ENCODE measurements at places on chromosomes 4 and X.

DNA sequence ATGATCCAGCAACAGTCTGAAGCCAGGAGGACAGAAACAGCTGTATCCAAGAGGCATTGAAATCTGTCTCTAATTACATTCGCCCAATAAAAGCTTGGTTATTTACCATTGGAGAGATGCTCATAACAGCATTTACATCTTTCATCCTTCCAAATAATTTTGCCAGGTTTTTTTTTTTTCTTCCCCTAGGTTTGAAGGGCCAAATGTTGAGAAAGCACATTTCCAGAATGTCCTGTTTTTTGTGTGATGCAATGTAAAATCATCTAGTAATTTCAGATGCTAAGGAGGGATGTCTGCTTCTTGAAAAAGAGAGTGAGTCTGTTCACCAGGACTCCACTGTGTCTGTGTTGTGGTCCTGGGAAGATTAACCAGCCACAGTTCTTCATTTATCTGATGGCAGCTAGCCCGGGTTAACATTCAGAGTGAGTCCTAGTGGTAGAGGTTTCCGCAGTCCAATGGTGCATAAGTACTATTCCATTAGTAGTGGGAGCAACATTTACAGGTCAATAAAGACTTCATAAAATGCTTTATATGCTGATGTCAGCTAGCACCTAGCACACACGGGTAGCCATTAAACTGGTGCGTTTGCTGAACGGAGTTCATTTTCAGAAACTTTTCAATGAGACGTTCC is 406.8 kb downstream of the STIM2 start:
- no peak for DNase-seq

GRCh38 chr4:137226900-137227299 is 305.4 kb downstream of the PCDH18 start:
- no peak for DNase-seq

DNA sequence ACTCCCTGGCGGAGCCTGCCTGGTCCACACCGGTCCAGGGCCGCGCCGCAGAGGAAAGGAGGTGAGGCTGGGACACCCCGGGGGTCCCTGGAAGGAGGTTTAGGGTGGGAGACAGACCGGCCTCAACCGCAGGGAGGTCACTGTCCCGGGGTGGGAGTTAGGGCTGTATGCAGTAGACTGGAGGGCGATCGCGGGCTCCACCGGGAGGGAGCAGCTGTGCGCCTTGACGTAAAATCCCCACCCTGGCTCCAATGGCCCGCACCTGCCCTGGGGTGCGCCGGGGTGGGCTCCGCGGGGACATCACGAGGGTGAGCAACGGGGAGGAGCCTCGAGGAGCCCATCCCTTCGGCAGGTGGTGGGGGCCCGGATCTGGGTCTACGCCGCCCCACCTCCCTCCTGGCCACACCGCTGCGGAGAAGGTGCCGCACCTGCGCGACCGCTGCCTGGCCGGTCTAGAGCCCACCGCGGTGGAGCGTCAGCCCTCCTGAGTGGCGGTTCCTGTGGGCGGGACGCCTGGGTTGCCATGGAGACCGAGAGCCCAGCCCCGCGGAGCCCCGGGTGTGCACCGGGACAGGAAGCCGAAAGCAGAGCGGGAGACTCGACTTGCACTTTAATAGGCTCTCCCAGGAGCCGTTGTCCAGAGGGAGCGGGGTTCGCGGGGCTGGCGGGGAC is 105.1 kb downstream of the ADRA2C start:
- DNase-seq: peak; percentile 21

GRCh38 chr4:112110059-112110425 is 35.2 kb upstream of the FAM241A start:
- DNase-seq: no peak

- DNase-seq: no peak
Measured at GRCh38 chr4:42570221-42570620, 86.7 kb downstream of the ATP8A1 start.

DNA sequence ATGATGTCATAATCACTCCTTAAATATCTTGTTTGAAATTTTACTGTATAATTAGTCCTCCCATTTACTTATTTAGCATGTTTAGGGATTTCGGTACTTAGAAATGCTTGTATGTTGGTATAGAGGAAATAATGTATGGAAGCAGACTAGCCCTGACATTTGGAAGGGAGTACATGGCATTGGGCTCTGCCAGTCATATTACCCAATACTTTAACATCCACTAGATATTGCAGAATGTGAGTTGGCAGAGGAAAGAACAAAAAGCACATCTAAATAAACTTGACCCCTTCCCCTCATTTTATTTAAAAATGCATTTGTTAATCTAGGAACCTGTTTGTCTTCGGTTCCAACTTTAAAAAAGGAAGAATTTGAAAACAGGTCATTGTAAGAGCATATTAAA is 77.8 kb downstream of the RS1 start:
- no peak for DNase-seq

DNA sequence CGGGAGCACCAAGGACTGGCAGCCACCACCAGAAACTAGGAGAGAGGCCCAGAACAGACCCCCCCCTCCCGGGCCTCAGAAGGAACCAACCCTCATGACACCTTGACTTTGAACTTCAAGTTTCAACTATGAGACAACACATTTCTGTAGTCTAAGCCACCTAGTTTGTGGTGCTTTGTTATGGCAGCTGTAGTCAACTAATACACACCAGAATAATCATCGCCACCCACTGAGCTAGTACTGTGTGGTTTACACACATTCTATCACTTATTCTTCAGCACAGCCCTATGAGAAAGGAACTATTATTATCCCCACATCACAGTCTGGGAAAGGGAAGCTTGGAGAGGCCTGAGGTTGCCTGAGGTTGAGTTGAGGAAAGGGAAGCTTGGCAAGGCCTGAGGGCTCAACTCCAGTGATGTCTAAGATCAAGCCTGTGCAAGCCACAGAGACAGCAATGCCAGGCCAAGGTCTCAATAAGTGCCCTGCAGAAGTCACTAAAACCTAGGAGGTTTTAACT is 126.6 kb downstream of the FHDC1 start:
- DNase-seq: no peak

GRCh38 chr4:151034829-151035228 is 19.7 kb upstream of the LRBA start:
- DNase-seq: no peak

- no peak for DNase-seq
Measured at GRCh38 chr4:8745005-8745790, 126.4 kb downstream of the HMX1 start.

DNA sequence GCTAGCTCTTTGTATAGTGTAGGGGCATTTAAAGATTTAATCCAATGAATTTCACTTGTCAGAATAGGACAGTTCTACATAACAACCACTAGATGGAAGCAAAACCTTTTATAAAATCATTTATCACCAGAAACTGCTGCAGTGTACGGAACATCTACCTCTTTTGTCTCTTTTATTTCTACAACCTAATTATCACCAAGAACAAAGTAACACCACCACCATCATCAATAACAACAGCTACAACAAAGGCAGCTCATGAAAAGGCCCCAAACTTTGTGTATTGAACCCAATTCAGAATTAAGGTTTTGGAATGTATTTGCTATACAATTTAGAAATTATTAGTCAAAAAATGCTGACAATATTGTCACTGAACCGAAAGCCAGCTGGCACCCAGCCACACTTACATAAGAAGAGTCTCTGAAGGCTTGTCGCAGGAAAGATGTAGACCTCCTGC is 260.9 kb upstream of the RPS6KA3 start:
- no peak for DNase-seq

GRCh38 chr4:98510757-98511517 is 147.5 kb downstream of the TSPAN5 start:
- DNase-seq: peak; percentile 73

DNA sequence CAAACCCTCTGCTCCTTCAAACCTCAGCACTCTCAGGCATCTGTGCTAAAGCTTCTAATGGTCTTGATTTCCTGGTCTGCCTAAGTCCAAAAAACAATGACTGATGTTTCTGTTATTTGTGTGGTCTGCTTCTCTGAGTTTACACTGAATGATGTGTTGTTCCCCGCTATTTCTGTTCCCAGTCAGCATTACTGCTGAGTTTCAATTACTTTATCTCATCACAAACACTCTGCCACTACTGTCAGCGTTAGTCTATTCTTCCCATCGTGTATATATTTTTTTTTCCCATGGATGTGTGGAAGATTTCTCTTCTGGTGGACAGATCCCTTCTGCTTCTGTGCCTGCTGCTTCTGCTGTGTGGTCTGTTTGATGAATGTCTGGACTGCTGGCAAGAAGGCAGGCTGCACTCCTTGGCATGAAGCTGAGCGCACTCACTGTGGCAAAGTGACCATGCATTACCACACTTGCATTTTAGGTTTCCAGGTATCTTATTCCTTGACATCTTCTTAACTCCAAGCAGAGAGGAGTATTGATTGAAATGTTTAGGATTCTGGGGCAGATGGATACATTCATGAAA is 106.9 kb upstream of the PAQR3 start:
- DNase-seq: no peak

DNA sequence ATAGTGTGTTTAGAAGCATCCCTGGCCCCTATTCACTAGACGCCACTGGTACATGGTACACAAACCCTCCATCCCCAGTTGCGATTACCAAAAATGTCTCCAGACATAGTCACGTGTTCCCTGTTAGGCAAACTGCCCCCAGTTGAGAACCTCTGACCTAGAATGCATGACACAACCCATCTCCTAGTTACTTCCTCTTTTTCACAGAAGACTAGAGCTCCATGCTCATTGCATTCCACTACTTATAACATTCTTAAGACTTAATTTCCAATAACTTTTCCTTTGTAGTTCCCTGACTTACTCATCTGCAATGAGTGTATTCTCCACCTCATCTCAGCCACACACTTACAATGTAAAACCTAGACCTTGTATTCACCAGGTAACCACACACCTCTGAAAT is 68.6 kb downstream of the PRSS12 start:
- no peak for DNase-seq

DNA sequence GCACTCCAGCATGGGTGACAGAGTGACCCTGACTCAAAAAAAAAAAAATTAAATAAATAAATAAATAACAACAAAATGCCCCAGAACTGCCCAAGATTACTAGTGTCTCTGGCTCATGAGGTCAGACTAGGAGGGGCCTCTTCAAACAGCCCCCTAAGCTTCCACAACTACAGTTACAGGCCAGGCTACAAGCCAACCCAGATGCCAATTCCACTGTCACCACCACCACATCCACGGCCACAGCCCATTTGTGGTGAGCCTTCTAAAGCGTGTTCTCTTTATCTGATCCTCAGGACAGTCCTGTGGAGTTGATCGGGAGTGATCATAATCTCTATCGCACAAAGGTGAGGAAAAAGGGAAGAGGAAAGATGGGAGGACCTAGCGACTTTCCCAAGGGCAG is 36.6 kb downstream of the IGFBP7 start:
- no peak for DNase-seq

DNA sequence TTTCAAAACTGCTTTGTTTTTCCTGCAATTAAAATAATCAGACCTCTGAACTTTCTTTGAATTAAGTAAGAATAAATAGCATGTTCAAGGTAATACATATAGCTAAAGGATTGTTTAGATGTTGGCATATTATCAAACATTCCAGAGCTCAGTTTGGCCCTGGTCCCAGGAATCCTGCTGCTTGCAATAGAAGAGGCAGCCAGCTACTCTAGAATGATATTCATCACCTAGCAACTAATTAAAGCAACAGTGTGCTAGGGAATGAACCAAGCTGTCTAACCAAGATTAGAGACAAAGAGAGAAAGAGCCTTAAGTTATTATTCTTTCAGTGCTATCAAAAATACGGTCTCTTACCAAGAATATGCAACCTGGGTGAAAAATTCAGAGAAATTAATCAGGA is 460.9 kb downstream of the GABRG1 start:
- DNase-seq: no peak

DNA sequence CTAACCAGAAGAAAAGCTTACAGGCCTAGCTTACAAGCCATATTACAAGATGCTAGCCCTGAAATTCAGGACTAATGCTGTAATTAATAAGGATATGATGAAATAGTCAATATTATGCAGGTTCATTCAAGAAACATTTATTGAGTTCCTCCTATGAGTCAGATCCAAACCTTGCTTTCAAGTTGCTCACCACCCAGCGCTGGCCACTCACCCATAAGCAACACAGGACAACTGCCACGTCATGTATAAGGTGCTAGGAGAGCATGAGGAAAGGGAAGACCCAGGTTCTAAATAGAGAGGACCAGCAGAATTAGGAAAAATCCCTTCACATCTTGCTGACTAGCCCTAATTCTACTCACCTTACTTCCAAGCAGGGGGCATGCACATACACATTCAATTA is 23.3 kb downstream of the MAML3 start:
- no peak for DNase-seq

- DNase-seq: no peak
Measured at GRCh38 chr4:124111922-124112321, 600.6 kb downstream of the ANKRD50 start.

DNA sequence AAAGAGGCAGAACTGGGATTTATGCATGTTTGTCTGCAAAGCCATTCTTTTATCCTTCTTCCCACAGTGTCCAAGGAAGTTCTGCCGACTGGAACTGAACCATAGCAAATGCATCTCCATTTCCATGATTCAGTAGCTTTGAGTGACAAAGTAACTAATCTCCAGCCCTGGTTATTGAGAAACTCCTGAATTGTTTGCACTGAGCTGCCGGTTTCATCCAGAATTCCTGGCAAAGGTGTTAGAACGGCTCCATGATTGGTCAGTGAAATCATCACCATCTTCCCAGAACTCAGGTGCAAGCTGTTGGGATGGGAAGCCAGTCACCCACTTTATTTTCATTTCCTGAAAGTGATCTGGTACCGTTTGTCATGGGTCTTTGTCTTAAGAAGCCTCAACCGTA is 47.0 kb upstream of the SLC34A2 start:
- no peak for DNase-seq

DNA sequence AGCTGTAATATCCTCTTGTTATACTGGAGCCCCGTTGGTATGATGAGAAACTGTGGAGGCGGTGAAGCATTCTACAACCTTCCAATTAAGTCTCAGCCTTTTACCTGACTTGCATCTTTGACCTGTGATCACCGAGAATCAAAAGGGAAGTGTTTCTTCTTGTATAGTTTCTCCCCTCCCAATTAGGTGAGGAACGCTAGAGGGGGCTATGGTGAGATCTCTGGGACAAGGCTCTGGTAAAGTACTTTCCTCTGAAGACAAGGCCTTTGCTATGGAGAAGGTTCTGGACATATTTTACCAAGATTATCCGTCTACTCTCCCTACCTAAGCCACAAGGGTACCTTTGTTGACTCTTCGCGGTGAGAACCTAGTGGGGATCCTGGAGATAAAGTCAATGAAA is 111.3 kb downstream of the CBLL2 start:
- DNase-seq: no peak

DNA sequence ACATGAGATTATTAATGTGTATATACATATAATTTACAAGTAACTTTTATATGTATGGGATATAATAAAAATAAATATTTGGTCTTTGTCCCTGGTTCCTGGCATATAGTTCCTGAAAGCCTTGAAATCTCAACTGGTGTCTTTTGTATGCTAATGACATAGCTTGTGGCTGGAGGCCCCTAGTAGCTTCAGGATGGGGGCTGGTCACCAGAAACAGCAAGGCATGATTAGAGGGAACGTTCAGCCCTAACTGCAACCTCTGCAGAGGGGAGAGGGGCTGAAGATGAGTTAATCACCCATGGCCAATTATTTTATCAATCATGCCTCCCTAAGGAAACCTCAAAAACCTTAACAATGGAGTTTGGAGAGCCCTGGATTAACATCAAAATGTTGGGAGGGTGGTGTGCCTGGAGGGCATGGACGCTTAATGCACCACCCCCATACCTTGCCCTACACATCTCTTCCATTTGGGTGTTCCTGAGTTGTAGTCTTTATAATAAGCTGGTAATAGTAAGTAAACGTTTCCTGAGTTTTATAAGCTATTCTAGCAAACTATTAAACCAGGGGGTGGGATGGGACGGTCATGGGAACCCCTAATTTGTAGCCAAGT is 21.3 kb downstream of the PIN4 start:
- DNase-seq: no peak

GRCh38 chrX:31397119-31397518 is 325.3 kb upstream of the FTHL17 start:
- DNase-seq: no peak
